ENCODE measurements at places on chromosomes 4 and X.

- no peak for DNase-seq
These were observed 556 bp upstream of the SLC25A43 start for GRCh38 chrX:119398587-119398973.

- no peak for DNase-seq
These were observed 8.7 kb downstream of the ATP5ME start for GRCh38 chr4:665381-665750.

DNA sequence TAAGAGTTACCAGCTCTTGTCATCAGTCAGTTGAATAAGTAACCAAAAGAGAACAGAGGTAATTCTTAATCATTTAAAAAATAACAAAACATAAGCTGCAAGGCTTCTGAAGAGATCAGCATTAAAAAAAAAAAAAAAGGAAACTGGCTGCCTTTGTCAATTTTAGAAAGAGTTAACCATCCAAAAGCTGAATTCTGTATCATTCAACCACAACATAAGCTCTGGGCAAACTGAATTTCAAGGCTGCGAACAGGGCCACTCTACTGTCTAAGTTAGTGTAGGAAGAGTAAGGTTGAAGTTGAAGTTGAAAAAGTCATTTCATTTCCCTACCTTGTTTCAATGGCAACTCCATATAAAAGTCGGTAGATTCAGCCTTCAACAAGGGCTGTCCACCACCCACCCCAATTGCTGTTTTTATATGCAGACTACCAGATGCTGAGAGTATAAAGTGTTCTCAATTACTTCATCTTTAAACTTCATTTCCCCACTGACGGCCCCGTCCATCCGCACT lies 1.1 kb upstream of the LIN54 start:
- DNase-seq = no peak

GRCh38 chrX:148682206-148682605 lies 181.8 kb downstream of the AFF2 start:
- no peak for DNase-seq
